ENCODE measurements at places on chromosomes 1 and 21.

- no peak for DNase-seq
- no peak overlapping the region for H3K4me3 ChIP-seq
- no peaks in the 10 kb centered on the region for H3K27me3 ChIP-seq
- no peak overlapping the region for H3K27ac ChIP-seq
Observed at GRCh38 chr1:19655718-19656080, 9.0 kb upstream of the HTR6 start.

DNA sequence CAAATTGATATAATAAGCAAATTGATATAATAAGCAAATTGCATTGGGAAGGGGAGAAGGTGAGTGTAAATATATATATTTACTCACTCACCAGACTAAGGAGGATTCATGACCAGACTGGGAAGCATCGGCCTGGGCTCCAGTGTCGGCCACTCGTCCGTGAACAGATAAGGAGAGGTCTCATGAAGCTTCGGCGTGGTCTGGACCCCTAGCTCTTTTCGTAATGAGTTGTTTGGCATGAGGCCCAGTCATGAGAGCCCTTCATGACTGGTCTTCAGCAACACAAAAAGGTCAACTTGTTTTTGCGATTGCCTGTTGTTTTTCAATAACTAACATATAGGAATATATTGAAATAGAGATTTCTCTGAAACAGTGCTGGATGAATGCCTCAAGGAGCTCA lies 222.9 kb upstream of the KCNK2 start:
- H3K27me3 ChIP-seq: no peaks in the 10 kb centered on the region
- no peaks in the 10 kb centered on the region for H3K4me1 ChIP-seq
- H3K27ac ChIP-seq: no peak overlapping the region
- no peak for DNase-seq

DNA sequence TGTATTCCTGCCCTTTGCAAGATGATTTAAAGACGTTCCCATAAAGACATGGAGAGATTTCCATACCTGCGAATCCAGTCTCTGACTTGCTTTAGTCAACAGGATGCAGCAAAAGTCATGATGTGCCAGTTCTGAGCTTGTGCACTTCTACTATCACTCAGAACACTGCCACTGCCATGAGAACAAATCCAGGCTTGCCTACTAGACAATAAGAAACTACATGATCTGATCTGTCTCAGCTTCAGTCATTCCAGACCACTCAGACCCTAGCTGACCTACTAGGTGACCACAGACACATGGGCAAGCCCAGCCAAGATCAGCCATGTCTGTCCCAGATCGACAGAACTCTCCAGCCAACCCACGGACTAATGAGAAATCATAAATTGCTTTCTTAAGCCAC lies 219.2 kb downstream of the RRAGC start:
- H3K27ac ChIP-seq: no peak overlapping the region
- no peaks in the 10 kb centered on the region for H3K36me3 ChIP-seq
- no peaks in the 10 kb centered on the region for H3K4me1 ChIP-seq
- H3K4me3 ChIP-seq: no peak overlapping the region
- no peaks in the 10 kb centered on the region for H3K27me3 ChIP-seq
- no peak for DNase-seq

- H3K4me3 ChIP-seq: no peak overlapping the region
- peaks cover 89% of the 10 kb centered on the region for H3K27me3 ChIP-seq
- H3K27ac ChIP-seq: no peak overlapping the region
Observed at GRCh38 chr1:22553991-22554522, 9.2 kb upstream of the EPHA8 start.

DNA sequence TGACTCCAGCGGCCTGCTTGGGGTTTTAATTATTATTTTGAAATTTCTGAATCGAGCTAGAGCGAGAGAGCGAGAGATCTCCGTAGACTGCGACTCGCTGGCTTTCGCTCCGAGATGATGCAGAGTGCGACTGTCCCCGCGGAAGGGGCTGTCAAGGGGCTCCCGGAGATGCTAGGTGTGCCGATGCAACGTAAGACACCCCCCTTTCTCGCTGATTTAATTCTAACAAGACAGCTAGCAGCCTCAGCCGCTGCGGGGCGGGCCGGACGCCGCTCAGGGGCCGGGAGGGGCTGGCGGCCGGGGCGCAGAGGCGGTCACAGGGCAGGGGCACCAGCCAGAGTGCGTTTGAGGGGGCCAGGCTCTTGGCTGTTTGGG lies 339 bp downstream of the LHX4 start:
- peak overlapping the region; percentile 64 for H3K4me3 ChIP-seq
- H3K27me3 ChIP-seq: peaks cover 78% of the 10 kb centered on the region
- no peaks in the 10 kb centered on the region for H3K36me3 ChIP-seq
- no peak overlapping the region for H3K27ac ChIP-seq

- H3K4me1 ChIP-seq: no peaks in the 10 kb centered on the region
- H3K27ac ChIP-seq: no peak overlapping the region
- H3K4me3 ChIP-seq: peak overlapping the region; percentile 86
- no peaks in the 10 kb centered on the region for H3K27me3 ChIP-seq
- H3K36me3 ChIP-seq: 0 out of 2 replicates have a peak, but pooled peaks cover 3% of the 10 kb centered on the region
Observed at GRCh38 chr1:245153552-245154428, 995 bp upstream of the KIF26B start.

- H3K27me3 ChIP-seq: no peaks in the 10 kb centered on the region
- H3K36me3 ChIP-seq: no peaks in the 10 kb centered on the region
- no peak overlapping the region for H3K27ac ChIP-seq
- H3K4me3 ChIP-seq: no peak overlapping the region
- H3K4me1 ChIP-seq: no peaks in the 10 kb centered on the region
- peak; percentile 78 for DNase-seq
Observed at GRCh38 chr1:70146488-70146887, 58.9 kb downstream of the LRRC40 start.

DNA sequence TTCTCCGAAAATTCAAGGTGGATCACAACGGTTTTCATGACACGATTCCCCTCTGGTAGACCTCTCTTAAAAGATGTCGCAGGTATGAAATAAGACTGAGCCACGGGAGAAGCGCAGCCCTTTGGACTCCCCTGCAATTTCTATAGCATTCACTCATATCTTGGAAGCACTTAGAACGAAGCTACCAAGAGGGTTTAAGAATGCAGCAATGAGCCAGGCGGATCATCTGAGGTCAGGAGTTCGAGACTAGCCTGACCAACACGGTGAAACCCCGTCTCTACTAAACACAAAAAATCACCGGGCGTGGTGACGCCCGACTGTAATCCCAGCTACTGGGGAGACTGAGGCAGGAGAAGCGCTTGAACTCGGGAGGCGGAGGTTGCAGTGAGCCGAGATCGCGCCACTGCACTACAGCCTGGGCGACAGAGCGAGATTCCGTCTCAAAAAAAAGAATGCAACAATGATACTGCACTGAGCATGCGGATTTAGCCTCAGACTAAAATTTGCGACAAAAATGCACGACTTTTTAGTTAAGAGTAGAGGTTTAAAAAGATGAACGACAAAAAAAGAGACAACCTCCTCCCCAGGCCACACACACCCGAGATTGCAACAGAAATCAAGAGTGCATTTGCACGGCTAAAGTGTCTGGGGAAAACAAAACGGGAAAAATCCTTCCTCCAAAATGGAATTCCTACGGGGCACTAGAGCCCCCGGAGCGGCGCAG lies 743 bp downstream of the TOMM20 start:
- 0 out of 2 replicates have a peak, but pooled peaks cover 1% of the 10 kb centered on the region for H3K4me1 ChIP-seq
- H3K27me3 ChIP-seq: no peaks in the 10 kb centered on the region
- no peak for DNase-seq
- H3K27ac ChIP-seq: peak overlapping the region; percentile 87
- H3K36me3 ChIP-seq: peaks cover 9% of the 10 kb centered on the region
- peak overlapping the region; percentile 73 for H3K4me3 ChIP-seq

GRCh38 chr1:163672976-163673758 lies 351.4 kb downstream of the NUF2 start:
- H3K27ac ChIP-seq: no peak overlapping the region
- no peak overlapping the region for H3K4me3 ChIP-seq
- no peaks in the 10 kb centered on the region for H3K36me3 ChIP-seq
- no peaks in the 10 kb centered on the region for H3K27me3 ChIP-seq

Measured in IMR-90 (cell line).